Stimulated activated CD8-positive, alpha-beta memory T cell treated with anti-CD3 and anti-CD28 coated beads, Interleukin-7, amount 100 ng/mL, for 1 hour (primary cell): ENCODE measurements at places on chromosomes 5 and 9.

- no peak for DNase-seq
Measured at GRCh38 chr9:118575341-118576070, 793.7 kb downstream of the BRINP1 start.

GRCh38 chr5:98905857-98906688 lies 22.7 kb downstream of the CHD1 start:
- DNase-seq: no peak

DNA sequence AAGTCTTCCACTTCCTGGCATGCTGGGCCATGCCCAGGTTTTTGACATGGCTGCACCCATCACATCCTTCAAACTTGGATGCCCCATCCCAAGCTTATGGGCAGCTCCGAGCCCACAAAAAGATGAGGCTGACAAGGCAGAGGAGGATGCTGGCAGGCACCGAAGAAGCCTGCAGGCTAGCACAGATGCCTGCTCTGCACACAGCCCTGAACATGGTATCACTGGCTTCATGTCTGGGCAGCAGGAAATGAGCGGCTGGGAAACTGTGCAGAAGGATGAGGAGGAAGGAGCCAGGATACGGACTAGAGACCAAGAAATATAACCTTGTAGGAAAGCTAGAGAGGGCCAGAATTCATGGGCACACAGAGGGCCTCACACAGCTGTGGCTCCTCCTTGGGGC lies 14.8 kb downstream of the CAMK2A start:
- no peak for DNase-seq

GRCh38 chr5:124735169-124735858 lies 11.1 kb downstream of the ZNF608 start:
- DNase-seq: no peak

DNA sequence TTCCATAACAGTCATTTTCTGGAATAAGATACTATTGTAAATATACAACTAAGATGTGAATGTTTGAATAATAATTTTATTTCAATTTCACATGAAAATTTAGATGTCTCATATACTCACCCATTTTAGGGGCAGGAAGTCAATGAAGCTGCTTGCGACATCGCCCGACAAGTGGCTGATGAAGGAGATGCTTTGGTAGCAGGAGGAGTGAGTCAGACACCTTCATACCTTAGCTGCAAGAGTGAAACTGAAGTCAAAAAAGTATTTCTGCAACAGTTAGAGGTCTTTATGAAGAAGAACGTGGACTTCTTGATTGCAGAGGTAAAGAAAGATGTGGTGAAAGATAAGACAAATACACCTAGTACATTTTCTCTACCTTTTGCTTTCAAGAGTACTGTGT lies 8.6 kb downstream of the BHMT start:
- no peak for DNase-seq

DNA sequence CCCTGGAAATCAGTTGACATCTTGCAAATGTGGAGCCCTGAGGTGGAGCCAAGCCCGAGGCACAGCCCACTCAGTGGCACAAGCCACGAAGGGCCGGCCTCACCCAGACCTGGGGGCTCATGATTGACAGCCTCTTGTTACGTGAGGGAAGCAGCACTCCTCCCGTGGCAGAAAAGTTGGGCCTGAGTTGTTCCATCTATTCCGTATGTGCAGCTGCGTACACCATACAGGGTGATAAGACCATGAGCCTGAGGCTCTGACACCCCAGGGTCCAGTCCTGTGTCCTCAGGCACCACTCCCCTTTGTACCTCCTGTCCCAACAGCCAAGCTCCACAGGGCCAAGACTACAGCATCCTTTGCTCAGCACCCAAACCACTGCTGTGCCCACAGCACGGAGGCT lies 1.9 kb upstream of the ORM2 start:
- no peak for DNase-seq

GRCh38 chr9:4315582-4316215 lies 15.8 kb upstream of the GLIS3 start:
- DNase-seq: peak; percentile 52

- no peak for DNase-seq
Measured at GRCh38 chr5:14928661-14929060, 57.1 kb upstream of the ANKH start.

DNA sequence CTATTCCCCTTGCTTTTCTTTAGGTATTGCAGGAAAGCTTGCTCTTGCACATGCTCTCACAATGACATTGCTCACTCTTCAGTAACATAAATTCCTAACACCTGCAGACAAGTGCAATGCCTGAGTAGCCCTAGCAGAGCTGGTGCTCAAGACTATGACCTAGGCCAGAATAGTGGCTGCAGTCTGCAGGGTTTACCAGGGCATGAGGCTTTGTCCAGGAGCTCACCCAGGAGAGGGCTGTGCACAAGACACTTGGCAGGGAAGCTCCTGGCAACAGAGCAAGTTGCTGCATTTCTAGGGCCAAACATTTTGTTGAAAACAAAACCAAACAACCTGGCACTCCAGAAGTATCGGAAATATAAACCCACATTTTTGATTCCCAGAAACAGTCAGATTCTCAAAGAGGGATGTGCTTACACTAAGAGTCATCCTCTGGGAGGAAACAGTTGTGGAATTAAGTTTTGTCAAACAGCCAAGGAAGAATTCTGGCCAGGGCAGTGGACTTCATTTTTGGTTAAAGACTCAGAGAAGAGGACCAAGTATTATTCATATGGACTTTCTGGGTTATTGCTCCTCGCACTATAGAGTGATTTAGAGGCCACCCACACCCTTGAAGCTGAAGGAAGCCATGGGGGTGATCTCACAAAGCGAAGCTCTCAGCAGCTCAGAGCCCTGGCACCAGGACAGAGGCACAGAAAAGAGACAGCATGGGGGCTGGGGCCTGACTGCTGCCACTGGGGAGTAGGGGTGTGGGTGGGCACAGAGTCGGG lies 44.9 kb downstream of the MACROH2A1 start:
- DNase-seq: no peak

GRCh38 chr9:7313389-7313788 lies 486.2 kb downstream of the DMAC1 start:
- no peak for DNase-seq

DNA sequence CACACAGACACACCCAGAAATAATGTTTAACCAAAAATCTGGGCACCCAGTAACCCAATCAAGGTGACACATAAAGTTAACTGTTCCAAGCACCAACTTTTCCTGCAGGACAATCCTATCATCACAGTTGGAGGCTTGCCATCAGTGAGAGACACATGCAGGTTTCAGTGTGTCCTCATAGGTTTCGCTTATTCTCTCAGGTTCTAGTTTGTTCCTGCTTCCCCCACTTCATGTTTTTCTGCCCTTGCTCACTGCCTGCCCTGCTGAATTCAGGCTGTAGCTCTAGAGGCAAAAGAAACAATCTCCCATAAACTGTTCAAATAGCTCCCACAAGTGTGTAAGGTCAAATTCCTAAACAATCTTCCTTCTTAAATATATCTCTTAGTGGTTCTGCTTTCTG lies 20.0 kb upstream of the SHISAL2B start:
- no peak for DNase-seq

DNA sequence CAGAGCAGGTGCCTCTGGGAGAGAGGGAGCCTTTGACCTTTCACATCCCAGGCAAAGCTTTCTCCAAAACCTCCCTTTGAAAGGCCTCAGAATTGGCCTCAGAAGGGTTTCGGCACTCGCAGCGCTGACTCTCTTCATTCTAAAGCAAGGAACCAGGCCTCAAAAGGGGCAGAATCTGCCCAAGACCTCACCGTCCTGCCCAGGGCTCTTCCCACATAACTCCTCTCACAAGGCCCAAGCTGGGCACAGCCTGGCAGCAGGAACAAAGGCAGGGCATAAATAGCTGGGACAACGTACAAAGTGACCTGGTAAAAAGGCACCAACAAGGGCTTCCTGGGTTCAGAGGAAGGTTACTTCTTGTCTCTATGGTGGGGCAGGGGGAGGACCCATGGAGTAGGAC lies 166.3 kb upstream of the FSTL4 start:
- no peak for DNase-seq

- no peak for DNase-seq
Measured at GRCh38 chr5:72280581-72281069, 39.4 kb downstream of the MRPS27 start.

- no peak for DNase-seq
Measured at GRCh38 chr9:136719195-136719880, 7.0 kb downstream of the DIPK1B start.

GRCh38 chr5:58266402-58266801 lies 193.5 kb downstream of the PLK2 start:
- no peak for DNase-seq

GRCh38 chr5:135249658-135250057 lies 149.4 kb downstream of the MACROH2A1 start:
- no peak for DNase-seq

DNA sequence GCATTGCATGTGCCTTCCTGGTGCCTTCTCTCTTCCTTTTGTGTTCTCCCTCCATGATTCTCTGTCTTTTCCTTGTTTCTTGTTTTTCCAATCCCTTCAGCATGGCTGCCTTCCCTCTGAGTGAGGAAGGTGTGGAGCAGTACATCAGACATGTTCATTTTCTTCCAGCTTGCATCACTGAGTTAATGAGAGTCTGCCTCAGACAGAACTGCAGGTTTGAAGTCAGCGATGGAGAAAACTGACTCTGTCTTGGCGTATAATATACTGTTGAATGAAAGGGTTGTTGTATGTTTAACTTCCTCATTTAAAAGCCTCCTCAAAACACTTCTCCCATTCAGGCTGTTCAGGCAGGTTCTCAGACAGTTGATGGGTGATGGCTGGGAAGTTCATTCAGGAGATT lies 129.3 kb downstream of the KDM4C start:
- no peak for DNase-seq

DNA sequence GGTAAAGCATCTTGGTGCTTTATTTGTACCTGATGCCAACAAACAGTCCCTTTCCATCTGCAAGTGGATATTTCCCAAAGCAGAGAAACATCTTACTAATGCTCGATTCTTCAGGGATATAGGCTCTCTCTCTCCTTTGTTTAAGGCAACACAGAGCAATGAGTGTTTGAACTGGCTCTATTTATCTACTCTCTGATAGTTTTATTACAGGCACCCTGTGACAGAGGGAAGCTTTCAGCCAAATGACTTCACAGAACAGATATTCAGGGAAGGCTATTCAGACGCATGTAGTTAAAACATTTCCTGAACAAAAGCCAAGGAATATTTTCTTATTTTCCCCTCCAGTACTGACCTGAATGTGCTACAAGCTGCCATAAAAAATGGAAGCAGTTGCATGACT lies 141.8 kb downstream of the YIPF5 start:
- no peak for DNase-seq

DNA sequence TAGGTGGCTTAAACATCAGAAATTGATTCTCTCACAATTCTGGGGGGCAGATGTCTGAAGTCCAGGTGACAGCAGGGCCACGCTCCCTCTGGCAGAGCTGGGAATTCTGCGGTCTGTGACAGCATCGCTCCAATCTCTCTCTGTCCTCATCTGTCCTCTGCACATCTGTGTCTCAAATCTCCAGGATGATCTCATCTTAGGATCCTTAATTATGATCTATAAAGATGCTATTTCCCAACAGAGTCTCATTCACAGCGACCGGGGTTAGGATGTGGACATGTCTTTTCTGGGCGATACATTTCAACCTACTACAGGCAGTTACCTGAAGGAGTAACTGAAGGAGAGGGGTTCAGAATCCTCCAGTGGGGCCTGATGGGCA lies 31.4 kb downstream of the ANKRD33B start:
- no peak for DNase-seq

DNA sequence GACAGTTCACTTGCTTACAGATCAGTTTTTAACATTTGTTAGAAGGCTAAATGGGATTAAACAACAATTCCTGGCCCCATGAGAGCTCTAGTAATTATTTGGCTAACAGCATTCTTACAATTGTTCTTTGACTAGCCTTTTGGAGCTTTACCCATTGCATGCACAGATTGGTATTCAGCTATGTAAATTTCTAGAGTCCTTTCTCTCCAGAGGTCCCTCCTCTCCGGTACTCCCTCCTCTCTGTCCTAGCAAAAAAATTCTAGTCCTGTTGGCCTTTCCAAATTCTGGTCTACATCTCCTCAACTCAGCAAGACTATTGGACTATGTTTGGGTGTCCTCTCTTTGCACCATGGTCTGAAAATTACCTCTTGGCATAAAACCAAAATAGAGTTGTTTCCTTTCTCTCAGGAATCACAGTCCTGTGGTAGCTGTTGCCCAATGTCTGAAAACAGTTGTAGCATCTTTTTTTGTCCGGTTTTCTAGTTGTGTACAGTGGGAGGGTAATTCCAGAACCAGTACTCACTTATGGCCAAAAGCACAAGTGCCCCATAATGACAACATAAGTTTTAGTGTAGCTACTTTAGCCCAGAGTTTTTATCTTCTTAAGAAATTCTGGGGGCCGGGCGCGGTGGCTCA lies 18.1 kb downstream of the SAR1B start:
- DNase-seq: no peak

GRCh38 chr5:153623124-153623523 lies 132.7 kb downstream of the GRIA1 start:
- DNase-seq: no peak

DNA sequence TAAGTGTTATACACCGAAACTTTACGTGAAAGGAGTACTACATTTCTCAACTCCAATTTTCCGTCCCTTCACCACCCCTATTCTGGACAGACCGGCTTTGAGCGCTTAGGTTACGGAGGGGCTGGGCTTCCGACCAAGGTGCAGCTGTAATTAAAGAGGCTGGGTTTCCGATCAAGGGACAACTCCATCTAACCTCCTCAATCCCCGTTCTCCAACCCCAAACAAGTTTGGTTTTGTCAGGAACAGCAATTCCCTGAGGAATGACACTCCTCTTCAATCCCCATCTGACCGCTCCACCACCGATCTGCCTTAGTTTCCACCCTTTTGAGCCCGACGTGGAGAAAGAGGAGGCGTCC lies 577 bp downstream of the TUT7 start:
- no peak for DNase-seq

DNA sequence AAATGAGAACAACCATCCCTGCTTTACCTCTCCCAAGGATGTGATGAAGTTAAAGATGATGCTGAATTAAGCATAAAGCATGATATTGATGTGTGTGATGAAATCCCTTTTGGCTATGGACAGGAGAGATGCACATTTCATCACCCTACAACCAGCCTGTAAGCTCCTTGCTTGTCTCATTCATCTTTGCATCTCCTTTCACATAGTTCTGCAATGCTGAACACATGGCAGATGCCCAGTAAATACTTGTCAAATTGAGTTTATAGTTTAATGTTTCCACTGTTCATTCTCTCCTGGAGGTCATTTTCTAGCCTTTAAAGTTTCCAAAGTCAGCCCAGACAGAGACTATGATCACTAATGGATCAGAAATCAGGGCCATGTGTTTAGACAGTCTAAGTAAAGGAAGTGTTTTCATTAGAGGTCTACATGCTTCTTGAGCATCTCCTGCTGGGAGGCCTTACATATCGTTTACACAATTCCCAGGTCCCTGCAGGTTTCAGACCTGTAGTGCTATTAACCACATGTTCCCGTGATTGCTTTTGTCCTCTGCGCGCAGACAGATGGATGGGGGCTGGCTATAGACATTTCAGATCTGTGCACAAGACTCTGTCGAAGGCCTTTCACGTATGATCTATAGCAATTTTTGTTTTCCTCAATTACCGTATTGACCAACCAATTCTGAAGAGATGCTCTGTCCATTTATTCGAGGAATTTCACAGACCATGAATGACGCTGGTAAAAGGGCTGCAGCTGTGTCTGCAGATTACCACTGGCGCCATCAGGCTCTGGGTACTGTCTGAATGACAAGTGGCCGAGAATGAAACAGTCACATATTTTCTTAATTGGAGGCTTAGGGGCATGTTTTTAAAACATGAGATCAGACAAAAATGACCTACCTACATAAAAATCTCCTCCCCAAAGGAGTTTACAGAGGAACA lies 49.0 kb upstream of the CKMT2 start:
- no peak for DNase-seq

GRCh38 chr5:111792471-111793058 lies 35.6 kb upstream of the NREP start:
- DNase-seq: no peak
